HT-29 (cell line): ENCODE measurements at places on chromosomes 7 and 10. TPM values are rescaled to one million over a fixed set of nuclear protein-coding genes. Genes with fewer than 3 reads are reported as not detected.

DNA sequence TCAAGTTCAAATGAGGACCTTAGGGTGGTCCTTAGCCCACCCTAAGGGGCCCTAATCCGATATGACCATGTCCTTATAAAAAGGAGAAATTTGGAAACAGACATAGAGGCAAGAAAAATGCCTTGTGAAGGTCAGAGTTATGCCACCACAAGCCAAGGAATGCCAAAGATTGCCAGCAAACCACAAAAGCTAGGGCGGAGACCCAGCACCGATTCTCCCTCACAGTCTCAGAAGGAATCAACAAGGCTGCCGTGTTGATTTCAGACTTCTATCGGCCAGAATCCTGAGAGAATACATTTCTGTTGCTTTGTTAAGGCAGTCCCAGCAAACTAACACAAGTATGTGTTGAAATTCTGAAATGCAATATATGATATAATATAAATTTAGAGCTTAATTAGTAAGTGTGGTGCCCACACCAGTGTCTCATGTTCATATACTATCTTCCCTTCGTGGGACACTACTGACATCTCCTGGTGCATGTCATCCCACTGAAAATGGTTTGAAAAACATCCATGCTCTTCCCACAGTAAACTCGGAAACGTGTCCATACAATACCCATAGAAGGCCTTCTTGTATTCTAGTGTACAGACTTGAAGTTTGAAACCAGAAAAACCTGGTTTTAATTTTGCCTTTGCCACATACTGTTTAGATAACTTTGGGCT lies 349.0 kb downstream of the TNS3 start:
- peak; percentile 63 for DNase-seq

DNA sequence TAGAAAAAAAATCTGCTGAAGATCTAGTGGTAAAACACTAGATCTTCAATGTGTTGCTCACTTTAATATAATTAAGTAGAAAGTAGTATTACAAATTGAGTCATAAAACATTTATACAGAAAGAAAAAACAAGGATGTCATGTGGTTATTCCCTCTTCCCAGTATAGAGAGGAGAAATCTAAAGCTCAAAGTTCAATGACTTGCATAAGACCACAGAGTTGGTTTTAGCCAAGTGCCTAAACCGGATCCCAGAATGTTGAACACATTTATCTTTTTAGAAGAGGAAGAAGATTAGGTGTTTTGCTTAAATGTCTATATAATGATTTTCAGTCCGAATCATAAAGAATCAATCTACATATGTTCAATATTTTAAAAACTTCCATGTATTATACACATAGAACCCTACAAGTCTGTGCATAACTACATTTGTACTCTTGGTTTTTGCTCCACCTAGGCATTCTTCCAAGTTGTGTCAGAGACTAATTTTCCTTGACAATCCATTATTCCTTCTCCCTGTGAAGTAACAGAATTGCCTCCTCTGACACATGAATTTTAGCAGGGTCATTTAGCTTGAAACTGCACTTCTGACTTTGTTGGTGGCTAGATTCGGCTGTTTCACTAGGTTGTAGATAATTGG lies 389.2 kb downstream of the MAGI2 start:
- peak; percentile 42 for DNase-seq

- no peak for DNase-seq
Observed at GRCh38 chr7:121505021-121505420, 108.9 kb upstream of the FAM3C start.

DNA sequence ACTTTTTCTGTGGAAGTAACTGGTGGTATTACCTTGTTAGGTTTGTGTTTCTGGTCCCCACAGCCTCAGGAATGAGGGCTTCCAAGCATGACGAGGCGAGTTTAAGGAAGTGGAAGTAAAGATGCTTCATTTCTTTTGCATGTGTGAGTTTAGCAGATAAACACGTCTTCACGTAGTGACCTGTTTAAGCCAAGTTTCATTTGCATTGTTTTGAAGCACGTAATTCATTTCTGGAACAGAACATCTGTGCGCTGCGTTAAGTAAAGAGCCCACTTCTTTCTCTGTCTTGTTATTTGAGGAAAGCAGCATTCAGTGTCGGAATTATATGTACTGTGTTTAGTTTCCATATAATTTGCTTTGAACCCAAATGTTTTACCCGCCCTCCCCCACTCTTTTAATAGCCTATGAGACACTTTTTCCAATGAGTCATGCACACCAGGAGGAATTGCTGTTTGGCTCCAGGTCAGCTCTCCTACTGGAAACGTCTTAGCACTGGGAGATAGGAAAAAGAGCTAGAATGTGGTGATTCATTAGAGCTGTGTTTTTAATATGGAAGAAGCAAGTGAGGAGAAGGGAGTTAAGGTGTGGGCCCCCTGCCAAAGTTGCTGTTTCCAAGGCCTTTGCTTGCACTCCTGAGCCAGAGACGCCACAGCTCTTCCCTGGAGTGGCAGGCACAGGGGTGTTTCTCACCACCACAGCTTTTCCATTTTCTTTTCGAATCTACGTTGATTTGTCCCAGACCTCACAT lies 36.7 kb downstream of the BTBD16 start:
- peak; percentile 90 for DNase-seq

DNA sequence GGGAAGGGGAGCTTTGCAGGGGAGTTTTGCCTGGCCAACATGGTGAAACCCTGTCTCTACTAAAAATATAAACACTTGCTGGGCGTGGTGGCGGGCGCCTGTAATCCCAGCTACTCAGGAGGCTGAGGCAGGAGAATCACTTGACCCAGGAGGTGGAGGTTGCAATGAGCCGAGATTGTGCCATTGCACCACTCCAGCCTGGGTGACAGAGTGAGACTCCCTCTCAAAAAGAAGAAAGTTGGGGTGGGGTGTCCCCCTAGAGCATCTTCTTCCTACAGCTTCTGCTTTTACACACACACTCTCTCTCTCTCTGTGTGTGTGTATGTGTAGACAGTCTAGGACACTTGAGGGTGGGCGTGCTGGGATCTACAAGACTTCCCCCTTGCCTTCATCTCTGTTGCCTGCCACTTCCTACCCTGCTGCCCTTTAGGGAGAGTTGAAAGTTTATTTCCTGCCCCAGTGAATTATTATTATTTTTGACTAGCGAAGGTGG lies 21.7 kb downstream of the PLAU start:
- no peak for DNase-seq

DNA sequence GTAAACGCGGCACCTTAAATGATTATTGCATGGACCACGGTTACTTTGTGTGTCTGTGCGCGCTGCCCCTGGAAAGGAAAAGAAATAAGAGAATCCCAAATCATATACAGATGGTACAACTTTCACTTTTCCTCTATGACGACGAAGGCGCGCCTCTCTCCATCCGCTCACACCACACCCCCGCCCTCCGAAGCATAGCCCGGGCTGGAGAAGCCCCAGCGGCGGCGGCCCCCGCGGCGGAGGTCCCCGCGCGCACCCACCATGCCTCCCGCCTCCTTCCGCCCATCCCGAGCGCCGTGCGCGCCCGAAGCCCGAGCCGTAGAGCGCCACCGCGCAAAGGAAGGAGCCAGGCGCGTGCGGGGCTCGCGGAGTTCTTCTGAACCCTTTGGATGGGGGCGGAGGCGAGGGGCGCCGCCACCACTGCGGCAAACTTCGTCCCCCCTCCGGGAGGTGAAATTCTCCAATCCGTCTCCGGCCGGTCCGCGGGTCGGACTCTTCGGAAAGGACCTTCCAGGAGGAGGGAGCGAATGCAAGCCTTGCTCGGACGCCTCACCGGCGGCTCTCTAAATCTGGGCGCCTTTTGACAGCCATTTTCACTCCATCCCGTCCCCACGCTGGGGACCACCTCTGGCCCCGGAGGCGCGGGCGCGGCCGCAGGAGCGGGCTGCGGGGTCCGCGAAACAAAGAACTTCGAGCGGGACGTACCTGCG lies 588 bp downstream of the GLI3 start:
- no peak for DNase-seq

DNA sequence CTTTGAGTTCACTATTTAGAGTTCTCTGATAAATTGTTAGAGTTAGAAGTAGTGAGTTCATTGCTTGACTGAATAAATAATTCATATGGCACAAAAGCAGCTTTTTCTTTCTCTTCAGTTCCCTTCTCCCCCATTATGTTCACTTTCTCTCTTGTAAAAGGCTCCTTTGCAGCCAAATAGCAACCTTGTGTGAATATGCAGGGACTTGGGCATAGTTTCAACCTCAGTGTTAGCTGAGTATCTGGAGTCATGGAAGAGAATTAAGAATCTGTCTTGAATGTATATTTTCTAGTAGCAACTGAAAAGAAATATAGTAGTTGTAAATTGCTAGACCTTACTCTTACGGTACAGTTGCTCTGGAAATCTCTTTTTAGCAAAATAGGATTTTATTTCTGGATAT lies 31.9 kb downstream of the ZEB1 start:
- no peak for DNase-seq

DNA sequence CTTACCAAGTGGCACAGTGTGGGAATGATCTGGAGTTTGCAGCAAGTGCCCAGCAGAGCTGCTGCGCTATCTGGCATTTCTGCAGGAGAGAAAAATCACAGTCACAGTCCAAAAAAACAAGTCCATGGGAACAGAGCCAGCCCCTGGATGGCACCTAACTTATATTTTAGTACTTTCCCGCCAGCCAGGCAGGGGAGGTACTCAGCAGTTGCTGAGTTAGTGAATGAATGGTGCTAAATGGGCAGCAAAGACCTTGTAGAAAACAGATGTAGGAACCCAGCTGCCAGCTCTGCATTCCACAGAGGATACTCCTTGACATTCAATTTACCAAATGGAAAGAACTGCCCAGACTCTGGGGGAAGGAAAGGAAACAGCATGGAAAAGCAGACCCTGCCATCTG lies 54.5 kb downstream of the GSDME start:
- no peak for DNase-seq

DNA sequence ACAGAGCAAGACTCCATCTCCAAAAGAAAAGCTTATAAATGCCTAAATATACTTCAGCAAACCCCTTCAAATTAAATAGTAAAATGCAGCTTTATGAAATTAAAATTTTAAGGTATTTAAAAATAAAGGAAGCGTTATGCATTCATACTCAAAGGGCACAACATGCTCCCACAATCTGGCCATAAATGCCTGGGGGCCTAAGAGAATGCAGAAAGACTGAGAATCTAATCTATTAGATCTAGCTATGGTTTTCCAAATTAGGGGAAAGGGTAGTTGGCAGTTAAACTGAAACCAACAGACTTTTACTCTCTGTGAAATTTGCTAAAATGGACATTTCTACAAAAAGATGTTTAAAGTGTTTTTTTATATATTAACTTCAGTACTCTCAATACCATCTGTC lies 40.6 kb downstream of the SORBS1 start:
- no peak for DNase-seq

DNA sequence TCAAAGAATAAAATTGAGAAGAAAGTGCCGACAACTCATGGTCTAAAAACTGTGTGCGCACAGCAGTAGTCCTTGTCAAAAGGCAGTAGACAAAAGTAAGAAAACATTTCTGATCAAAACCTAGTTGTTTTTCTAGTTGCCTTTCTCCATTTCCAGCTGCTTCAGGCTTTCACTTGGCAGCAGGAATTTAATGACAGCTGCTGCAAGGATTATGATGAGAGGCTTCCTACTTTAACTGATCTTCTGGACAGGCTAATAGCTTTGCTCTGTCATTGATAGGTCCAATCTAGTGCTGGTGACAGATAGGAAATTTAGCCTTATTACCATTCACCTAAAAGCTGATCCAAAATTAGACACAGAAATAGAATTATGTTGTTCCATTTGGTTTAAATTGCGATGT lies 110.7 kb upstream of the SEMA3C start:
- DNase-seq: no peak

GRCh38 chr10:77252380-77253146 lies 385.0 kb downstream of the KCNMA1 start:
- DNase-seq: no peak

GRCh38 chr10:122279725-122280141 lies 8.6 kb downstream of the BTBD16 start:
- peak; percentile 88 for DNase-seq

GRCh38 chr10:4353964-4354363 lies 472.0 kb upstream of the AKR1E2 start:
- DNase-seq: peak; percentile 87

DNA sequence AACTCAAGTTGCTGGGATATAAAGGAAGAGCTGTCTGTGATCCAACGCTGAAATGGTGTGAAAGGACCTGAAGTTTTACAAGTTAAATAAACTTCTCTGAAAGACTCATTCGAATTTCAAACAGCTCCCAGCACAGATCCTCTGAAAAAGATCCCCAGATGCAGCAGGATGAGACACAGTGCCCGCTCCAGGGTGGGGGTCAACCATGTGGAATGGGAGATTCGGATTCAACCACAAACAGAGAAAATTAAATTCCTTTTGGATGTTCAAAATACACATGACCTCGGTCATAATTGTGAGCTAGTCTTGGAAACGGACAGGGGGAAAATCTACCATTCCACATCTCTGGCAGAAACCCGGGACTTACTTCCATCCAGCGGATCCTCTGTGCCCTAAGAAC lies 119.6 kb downstream of the PRKAG2 start:
- no peak for DNase-seq

DNA sequence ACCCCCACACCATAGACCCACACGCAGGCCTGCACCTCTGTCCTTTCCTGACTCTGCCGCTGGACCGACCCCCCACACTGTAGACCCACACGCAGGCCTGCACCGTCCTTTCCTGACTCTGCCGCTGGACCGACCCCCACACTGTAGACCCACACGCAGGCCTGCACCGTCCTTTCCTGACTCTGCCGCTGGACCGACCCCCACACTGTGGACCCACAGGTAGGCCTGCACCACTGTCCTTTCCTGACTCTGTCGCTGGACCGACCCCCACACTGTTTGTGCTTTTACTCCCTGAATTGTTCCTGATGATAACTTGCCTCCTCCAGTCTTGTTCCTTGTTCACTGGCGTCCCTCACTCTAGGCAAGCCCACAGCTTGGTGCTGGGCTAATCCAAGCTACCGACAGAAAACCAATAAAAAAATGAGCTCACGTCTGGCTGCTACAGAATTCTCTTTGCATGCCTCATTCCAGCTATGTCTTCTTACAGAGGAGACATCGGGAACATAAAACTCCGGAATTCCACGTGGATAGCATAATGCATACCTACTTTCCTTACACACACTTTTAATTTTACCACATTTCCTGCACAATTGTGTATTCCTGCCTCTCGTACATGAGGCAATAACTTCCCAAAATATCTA lies 494.3 kb downstream of the PTPRN2 start:
- no peak for DNase-seq

GRCh38 chr7:2651336-2651735 lies 19.6 kb downstream of the TTYH3 start:
- DNase-seq: no peak

- DNase-seq: no peak
Observed at GRCh38 chr10:6274484-6274883, 71.8 kb downstream of the PFKFB3 start.

The TRA2A gene
- total RNA-seq: 31.0 and 45.1 TPM in 2 replicates

The CTAGE8 gene
- total RNA-seq: not detected in 2 replicates

The NCF1 gene
- total RNA-seq: not detected in 2 replicates

The CFAP58 gene
- 0.03 TPM in 1 of 2 replicates, not detected in the other for total RNA-seq

The VIPR2 gene
- total RNA-seq: not detected in 2 replicates

The RP9 gene
- total RNA-seq: 12.0 and 12.6 TPM in 2 replicates

The DIP2C gene
- 0.97 and 1.6 TPM in 2 replicates for total RNA-seq

The POLR2J gene
- total RNA-seq: 96.9 and 101 TPM in 2 replicates

The AGAP5 gene
- 1.1 and 2.8 TPM in 2 replicates for total RNA-seq

The ARHGEF35 gene
- total RNA-seq: 7.5 and 12.7 TPM in 2 replicates
